ENCODE measurements at places on chromosomes 13 and 19.

DNA sequence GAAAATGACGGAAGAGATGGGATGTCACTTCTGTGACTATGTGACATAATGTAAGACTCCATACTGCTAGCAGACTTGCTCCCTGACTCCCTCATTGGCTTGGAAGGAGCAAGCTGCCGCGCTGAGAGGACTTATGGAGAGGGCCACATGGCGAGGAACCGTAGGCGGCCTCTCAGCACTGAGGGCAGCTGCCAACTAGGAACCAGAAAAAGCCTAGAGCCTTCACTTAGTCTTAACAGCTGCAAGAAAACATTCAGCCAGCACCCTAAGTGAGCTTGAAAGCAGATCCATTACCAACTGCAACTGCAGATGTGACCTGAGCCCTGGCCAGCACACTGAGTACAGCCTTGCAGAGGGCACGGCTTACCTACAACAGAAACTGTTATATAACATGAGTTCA, 33.9 kb downstream of the USP12 start:
- no peak for DNase-seq

DNA sequence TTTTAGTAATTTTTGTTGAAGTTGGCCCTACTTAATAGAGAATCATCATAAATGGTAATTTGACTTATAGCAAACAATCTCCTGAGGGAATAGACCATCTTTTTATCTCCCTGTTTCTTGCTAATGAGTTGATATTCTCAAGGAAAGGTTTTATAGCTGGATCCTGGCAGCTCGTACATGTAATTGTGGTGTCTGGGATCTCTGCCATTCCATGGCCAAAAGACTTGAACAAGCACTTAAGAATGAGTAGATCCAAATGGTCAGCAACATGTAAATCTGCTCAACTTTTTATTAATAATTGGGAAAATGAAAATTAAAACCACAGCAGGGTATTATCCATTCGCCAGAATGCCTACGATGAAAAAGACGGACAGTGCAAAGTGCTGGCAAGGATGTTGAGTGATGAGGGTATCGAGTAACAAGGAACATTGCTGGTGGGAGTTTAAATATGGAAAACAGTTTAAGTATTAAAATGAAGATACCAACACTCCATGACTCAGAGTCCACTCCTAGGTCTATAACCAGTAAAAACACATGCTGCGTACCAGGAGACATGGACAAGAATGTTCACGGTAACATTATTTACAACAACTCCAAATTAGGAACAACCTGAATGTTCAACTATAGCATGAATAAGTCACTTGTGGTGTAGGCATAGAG, 5.1 kb upstream of the GPR18 start:
- DNase-seq, result peak; percentile 46

DNA sequence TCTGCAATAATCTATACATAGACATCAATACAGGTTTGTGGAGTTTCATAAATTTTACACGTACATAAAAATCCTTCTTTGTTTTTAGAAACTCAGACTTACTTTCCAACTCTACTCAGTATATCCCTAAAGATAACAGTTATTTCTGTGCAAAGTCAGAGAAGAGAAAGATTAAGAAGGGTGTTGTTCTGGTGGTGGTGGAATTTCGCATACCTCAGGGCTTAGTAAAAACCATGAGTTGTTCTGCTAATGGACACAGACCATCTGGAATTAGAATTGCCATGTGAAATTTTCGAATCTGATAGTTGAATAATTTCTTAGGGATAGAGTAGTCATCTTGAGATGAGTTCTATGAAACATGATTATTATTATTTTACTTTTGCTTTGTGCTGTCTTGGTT, 102.7 kb downstream of the ZAR1L start:
- no peak for DNase-seq

DNA sequence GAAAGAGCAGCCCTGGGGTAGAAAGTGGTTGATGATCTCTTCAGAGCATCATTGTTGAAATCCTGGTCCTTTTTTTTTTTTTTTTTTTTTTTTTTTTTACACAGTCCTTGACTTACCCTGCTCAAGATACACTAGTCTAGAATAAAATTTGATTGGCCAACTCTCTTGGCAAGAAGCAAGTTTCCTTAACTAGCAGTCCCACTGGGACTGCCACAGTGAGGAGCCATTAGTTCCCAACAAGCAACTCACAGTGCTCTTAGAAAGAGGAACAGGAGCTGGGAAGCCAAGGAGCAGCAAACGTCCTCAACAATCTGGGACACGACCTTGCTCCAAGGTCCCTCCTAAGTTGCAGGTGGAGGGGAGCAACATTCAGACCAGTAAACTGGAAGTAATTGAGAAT, 47.9 kb upstream of the INTS6 start:
- no peak for DNase-seq

GRCh38 chr13:97554496-97554895, 120.5 kb downstream of the RAP2A start:
- DNase-seq, result no peak

Data from renal cortex interstitium (tissue), 15 donors.